Nephron progenitor cell (in vitro differentiated cells): ENCODE measurements at places on chromosomes 6 and 20.

- no peak for DNase-seq
Measured at GRCh38 chr20:50191065-50191543, 474 bp downstream of the CEBPB start.

GRCh38 chr6:610882-611281 lies 46.0 kb downstream of the HUS1B start:
- DNase-seq, result no peak

- peak; percentile 59 for DNase-seq
Measured at GRCh38 chr6:42978487-42978838, 518 bp downstream of the PEX6 start.

DNA sequence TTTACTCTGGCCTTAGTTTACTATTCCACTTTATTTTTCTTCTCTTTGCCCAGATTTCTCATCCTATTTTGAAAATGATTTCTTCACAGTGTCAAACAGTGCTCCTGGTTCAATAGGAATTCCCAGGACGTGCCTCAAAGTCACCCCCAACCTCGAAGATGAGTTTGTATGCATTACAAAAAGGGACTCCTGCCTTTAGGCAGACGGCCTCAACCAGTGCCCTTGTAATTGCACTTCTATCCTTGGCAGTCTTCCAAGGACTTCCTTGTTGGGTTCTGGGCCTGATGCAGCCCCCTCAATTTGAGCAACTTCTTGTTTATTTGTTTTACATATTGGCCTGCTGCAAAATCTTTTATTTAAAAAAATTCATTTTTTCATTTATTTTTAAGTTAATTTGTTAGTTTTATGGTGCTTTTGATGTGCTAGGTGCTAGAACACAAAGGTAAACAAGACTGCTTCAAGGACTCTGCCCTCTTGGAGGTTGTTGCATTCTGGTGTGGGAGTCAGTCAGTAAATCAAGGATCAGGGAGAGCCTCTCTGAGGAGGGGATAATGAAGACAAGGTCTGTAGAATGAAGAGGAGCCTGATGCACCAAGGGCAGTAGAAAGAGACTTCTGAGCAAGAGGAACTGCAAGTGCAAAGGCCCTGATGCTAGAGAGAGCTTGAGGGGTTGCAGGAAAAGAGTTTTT lies 181.5 kb upstream of the LAMP5 start:
- no peak for DNase-seq

DNA sequence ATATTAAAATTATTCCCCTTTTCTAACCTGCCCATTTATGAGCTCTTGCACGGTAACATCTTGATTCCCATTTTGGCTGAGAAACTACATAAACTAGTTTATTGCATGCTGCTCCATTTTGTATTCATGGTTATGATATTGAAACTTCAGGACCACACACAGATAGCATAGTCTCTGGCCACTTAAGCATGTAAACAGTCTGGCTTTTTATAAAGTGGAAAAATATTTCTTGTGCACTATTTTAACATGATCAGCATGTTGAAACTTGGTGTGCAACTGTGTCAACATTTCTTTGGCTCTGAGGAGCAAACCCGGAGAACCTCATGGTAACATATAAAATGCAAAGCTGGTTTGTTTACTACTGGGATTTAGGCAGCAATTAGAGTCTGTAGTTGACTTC lies 70.7 kb downstream of the SLX4IP start:
- no peak for DNase-seq

DNA sequence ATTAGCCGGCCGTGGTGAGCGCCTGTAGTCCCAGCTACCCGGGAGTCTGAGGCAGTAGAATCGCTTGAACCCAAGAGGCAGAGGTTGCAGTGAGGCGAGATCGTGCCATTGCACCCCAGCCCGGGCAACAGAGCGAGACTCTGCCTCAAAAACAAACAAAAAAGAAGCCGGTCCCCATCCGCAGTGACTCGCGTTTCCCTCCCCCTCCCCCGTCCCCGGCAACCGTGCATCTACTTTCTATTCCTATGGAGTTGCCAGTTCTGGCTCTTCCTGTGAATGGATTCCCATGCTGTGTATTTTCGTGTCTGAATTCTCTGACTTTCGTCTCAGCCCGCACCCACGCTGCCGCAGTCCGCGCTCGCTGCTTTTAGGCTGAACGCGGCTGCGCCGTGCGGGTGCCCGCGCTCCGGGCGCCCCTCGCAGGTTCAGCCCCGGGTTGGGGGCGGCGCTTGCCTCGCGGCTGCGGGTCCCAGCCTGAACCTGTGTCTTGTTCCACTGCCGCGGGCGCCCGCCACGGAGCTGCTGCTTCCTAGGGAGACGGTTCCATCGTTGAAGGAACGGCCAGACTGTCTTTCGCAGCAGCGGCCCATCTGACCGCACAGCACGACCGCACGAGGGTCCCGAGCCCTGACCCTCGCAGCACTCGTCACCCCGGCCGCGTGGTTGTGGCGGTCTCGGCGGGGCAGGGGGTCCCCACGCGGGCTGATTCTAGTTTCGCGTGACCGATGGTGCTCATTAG lies 1.1 kb upstream of the MRGBP start:
- peak; percentile 79 for DNase-seq

GRCh38 chr6:29528988-29529560 lies 30.5 kb downstream of the UBD start:
- DNase-seq, result no peak

GRCh38 chr6:110491644-110492317 lies 15.4 kb upstream of the SLC22A16 start:
- DNase-seq, result no peak

GRCh38 chr6:150293423-150294173 lies 75.2 kb upstream of the IYD start:
- DNase-seq, result no peak

DNA sequence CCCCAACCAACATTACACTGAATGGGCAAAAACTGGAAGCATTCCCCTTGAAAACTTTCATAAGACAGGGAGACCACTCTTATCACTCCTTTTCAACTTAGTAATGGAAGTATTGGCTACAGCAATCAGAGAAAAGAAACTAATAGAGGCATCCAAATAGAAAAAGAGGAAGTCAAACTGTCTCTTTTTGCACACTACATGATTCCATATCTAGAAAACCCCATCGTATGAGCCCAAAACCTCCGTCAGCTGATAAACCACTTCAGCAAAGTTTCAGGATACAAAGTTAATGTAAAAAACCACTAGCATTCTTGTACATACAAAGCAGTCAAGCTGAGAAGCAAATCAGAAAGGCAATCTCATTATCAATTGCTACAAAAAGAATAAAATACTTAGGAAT lies 580.4 kb upstream of the PTCHD4 start:
- no peak for DNase-seq

GRCh38 chr6:119110601-119111548 lies 32.4 kb upstream of the FAM184A start:
- DNase-seq, result peak; percentile 20

- peak; percentile 35 for DNase-seq
Measured at GRCh38 chr6:102798636-102799035, 1405.1 kb downstream of the GRIK2 start.

DNA sequence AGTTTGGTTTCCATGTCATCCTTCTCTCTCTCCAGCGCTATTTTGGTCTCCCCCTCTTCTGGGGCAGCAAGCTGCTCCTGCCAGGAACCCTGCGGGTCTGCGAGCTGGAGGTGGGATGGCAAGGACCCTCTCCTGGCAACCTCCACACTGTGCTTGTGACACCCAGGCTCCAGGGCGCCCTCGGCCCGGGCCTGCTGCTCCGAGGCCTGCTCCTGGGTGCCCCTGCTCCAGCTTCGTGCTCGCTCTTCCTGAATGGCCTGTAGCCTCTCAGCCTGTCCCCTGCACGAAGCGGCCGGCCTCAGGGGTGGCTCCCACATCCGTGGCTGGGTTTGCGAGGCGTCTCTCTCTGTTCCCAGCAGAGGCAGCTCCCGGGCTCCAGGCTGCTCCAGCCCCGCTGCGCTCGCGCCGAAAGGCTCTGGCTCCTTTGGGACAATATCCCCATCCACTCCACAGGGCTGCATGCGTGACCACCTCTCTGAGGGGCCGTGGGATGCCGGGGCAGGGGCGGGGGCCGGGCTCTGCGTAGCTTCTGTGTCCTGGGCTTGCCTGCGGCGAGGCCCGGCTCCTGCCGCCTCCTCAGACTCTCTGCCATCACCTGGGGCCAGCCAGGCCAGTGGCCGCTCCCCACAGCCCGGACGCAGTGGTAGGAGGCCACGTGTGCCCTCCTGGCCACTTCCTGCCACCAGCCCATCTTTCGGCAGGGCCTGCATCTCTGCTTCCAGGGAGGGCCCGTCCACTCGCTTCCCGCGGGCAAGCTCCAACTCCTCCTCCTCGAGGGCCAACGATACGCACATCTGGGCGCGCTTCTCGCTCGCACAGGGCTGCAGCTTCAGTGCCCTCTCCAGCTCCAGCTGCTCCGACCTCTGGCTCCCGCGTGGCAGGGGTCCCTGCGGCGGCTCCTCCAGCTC lies 68.9 kb downstream of the GINS1 start:
- no peak for DNase-seq

DNA sequence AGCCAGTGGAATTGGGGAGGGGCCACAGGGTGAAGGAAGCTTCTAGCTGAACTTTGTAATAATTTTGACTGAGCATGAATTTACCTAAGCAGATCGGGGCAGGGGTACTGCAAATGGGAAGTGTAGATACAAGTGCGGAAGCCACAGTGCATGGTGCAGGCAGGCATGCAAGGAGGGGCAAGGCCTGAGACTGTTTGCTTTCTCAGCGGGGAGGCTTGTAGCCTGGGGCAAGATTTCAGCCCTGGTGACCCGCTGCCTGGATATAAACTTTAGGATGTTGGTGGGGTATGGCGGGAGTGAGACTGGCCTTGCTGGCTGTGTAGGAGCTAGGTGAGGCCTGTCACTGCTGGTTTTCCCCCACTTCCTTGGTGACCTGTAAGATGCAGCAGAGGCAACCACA lies 266.4 kb upstream of the PREP start:
- DNase-seq, result no peak

- DNase-seq, result no peak
Measured at GRCh38 chr6:142406131-142406530, 104.3 kb downstream of the ADGRG6 start.

- no peak for DNase-seq
Measured at GRCh38 chr20:47432834-47433210, 68.9 kb upstream of the NCOA3 start.

DNA sequence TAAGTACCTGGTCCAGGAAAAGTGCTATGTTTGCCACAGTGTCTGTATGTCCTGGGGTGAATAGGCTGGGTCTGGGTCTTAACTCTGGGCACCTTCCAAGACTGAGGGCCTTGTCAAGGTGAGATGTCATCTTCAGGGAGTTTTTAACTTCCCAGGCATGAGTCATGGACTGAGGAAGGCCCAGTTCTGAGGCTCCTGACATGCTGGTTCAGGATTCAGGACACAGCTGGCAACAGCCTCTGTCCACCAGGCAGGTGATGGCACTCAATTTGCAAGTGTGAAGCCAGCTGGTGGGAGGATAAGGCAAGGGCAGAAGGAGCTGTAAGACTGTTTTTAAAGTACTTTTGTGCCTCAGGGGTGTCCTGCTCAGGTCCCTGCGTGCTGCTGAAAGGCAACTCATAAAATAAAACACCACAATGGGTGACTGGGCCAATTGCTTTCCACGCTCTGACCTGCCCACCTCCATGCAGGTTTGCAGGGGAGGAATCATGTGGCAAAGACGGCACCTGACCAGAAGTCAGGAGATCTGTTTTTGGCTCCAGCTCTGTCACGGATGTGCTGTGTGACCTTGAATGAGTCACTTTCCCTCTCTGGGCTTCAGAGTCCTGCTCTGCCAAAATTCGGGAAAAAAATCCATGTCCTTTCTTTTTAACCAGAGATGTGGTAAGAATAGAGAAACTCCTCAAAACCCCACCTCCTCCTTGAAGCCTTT lies 4.9 kb upstream of the PACSIN1 start:
- no peak for DNase-seq

GRCh38 chr6:137641474-137642077 lies 147.4 kb upstream of the OLIG3 start:
- peak; percentile 65 for DNase-seq

- no peak for DNase-seq
Measured at GRCh38 chr20:33042430-33042829, 11.0 kb downstream of the BPIFB6 start.

DNA sequence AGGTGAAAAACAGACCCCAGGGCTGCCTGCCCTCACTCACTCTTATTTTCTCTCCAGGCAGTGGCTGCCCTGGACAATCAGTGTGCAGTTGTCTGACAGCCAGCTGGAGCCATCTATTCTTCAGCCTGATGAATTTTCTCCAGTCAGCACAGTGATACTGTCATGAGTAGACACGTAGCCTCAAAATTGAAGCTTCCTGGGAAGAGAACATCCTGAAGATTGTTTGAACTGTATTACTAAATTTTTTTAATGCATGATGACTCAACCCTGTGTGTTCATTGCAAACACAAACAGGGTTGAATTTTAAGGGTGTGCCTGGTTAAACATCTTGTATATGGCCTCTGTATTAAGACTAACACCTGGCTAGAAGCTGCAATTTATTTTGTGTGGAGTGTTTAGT lies 49.8 kb upstream of the STXBP5 start:
- DNase-seq, result no peak

GRCh38 chr20:37267667-37268313 lies 6.2 kb upstream of the GHRH start:
- no peak for DNase-seq

DNA sequence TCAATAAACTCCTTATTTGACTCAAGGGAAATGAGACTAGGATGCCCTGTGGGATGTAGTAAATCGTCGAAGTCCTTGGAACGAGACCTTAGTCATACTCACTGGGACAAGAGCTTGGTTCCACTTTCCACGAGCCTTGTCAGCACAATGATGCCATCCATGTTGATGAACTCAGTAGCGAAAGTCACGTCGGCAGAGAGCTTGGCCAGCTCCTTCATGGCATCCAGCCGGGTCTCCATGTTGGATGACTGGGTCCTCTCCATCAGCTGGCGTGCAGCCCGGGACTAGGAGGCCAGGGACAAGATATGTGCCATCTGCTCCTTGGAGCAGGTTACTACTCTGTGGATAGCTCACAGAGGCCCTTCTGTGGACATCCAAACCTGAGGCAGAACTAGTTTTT lies 17.5 kb downstream of the ELMO2 start:
- DNase-seq, result no peak

DNA sequence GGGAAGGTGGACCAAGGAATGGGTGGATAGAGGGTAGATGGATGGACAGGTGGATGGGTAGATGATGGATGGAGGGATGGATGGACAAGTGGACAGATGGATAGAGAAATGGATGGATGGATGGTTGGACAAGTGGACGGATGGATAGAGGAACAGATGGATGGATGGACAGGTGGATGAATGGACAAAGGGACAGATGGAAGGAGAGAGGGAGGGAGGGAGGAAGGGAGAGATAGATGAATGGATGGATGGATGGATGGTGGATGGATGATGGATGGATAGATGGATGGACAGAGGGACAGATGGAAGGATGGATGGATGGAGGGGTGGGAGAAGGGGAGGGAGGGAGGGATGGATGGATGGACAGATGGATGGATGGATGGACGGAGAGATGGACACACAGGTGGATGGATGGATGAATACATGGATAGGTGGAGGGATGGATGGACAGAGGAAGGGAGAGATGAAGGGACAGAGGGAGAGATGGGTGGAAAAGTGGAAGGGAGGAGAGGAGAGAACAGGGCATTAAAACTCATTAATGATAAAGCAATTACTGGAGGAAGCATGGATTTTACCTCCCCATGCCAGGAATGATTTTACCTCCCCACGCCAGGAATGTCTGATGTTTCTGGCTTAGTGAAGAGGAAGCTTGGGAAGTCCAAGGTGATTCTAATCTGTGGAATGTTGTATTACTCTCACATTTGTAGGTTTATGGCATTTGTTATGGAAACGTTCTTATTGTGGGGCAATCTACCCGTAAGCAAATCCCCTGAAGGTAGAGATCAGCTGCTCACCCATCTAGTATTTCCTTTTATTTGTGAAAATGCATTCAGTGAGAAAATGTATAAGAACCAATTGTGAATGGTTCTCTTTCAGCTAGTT lies 383.3 kb downstream of the TAF4 start:
- DNase-seq, result no peak
